ENCODE measurements at places on chromosomes 2 and 18. TPM values are rescaled to one million over a fixed set of nuclear protein-coding genes. Genes with fewer than 3 reads are reported as not detected.

Gene SLC4A3
- total RNA-seq, result 11.2 TPM

- no peaks in the 10 kb centered on the region for H3K27me3 ChIP-seq
- H3K4me3 ChIP-seq, result no peak overlapping the region
- no peak overlapping the region for H3K27ac ChIP-seq
- no peak for DNase-seq
- H3K4me1 ChIP-seq, result no peaks in the 10 kb centered on the region
- H3K36me3 ChIP-seq, result no peaks in the 10 kb centered on the region
These were observed 109.2 kb upstream of the FZD7 start for GRCh38 chr2:201924453-201924852.

DNA sequence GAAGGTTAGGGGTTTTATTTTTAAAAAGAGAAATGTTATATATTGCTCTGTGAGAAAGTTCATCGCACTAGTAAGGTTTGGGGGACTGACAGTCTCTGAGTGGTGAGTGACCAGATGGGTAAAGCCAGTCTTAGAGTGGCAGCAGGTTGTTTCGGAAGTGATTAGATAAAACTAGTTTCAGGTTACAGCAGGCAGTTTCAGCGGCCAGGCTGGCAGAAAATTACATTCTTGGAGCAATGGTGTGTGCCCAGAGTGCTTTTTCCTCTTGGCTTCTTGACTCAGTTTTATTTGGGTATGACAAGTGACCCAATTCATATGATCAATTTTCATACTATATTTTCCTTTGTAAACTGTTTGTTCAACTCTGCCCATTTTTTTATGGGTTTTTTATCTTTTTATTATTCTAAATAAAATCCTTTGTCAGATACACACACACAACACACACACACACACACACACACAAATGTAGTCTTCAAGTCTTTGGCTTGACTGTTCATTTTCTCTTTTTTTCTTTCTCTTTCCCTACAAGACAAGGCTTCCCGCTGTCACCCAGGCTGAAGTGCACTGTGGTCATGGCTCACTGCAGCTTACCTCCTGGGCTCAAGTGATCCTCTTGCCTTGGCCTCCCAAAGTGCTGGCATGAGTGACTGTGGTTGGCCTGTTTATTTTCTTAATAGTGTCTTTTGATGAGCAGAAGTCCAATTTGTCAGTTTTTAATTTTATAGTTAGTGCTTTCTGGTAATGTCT is 30.9 kb downstream of the RALBP1 start:
- H3K4me1 ChIP-seq, result no peaks in the 10 kb centered on the region
- H3K36me3 ChIP-seq, result no peaks in the 10 kb centered on the region

DNA sequence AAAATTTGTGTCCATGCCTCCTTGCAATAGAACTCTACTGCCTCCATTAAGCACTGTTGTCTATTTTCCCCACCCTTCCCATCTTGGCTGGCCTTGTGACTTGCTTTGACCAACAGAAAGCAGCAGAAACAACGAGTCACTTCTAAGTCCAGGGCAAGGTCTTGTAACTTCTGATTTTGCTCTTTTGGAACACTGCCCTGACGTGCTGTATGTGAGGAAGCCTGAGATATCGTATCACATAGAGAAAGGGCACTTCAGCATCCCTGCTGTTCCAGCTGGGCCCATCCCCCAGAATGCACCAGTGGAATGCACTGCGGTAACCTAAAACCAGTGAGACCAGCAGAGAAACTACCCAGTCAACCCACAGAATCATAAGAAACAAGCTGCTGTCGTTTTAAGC is 28.1 kb downstream of the NCKAP1 start:
- peaks cover 4% of the 10 kb centered on the region for H3K4me1 ChIP-seq
- peak; percentile 60 for DNase-seq
- H3K36me3 ChIP-seq, result no peaks in the 10 kb centered on the region
- H3K4me3 ChIP-seq, result no peak overlapping the region

Gene DLGAP1
- 2.3 TPM for total RNA-seq

GRCh38 chr2:172472446-172473033 is 45.2 kb downstream of the ITGA6 start:
- H3K36me3 ChIP-seq, result no peaks in the 10 kb centered on the region
- H3K4me3 ChIP-seq, result no peak overlapping the region
- no peak overlapping the region for H3K27ac ChIP-seq
- H3K27me3 ChIP-seq, result no peaks in the 10 kb centered on the region

DNA sequence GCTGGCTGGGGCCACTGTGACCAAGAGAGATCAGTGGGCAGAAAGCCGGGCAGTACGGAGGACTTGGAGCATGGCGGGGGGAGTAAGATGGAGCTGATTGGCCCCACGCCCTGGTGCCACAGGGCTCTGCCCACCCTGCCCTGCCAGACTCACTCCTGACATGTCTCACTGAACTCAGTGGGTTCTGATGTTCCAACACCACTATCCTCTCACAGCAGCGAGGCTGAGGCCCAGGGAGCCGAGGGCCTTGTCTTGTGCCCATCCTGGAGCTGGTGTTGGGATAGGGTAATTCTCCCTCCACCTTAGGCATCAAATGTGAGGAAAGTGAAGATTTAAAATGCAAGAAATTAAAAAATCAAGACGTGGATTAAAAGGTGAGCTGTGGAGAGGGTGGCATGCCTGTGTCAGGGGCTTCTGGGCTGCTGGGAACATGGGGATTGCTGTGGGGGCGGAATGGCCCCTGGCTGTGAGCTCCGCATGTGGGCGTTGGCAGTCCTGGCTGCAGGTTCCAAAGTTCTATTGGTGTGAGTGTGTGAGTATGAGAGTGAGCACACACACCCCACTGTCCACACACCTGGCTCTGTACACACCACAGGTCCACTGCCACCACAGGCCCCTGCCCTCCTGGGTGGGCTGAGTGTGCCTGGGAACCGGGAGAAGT is 283.5 kb upstream of the HS6ST1 start:
- no peaks in the 10 kb centered on the region for H3K4me1 ChIP-seq
- no peak for DNase-seq
- H3K27me3 ChIP-seq, result no peaks in the 10 kb centered on the region
- H3K36me3 ChIP-seq, result no peaks in the 10 kb centered on the region
- no peak overlapping the region for H3K4me3 ChIP-seq

GRCh38 chr2:118050974-118051373 is 37.1 kb upstream of the CCDC93 start:
- no peak overlapping the region for H3K4me3 ChIP-seq
- H3K27ac ChIP-seq, result no peak overlapping the region
- H3K4me1 ChIP-seq, result peaks cover 6% of the 10 kb centered on the region
- H3K36me3 ChIP-seq, result no peaks in the 10 kb centered on the region

Gene EFR3B
- 13.3 TPM for total RNA-seq

Gene UPP2
- not detected for total RNA-seq

DNA sequence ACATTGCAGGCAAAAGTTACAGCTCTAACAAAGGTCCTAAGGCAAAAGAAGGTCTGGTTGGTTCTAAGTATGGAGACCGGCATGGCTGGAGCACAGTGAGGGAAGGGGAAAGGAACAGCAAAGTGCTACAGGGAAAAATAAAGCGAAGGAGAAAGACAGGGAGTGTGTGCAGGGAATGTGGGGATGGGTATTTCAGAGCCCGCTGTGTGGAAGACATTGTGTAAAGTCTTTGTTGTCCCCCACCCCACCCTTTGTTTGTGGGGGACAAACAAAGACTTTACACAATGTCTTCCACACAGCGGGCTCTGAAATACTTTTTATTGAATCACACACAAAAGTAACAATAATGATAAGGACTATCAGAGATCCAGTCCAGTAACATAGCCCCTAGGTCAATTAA is 28.9 kb upstream of the C2orf15 start:
- no peak for DNase-seq
- no peaks in the 10 kb centered on the region for H3K4me1 ChIP-seq
- no peaks in the 10 kb centered on the region for H3K27me3 ChIP-seq

- H3K27me3 ChIP-seq, result peaks cover 3% of the 10 kb centered on the region
- no peak overlapping the region for H3K27ac ChIP-seq
- no peaks in the 10 kb centered on the region for H3K36me3 ChIP-seq
- no peak for DNase-seq
- no peaks in the 10 kb centered on the region for H3K4me1 ChIP-seq
These were observed 105.1 kb downstream of the SP3 start for GRCh38 chr2:173860082-173860481.

- no peaks in the 10 kb centered on the region for H3K27me3 ChIP-seq
- no peak overlapping the region for H3K4me3 ChIP-seq
- H3K27ac ChIP-seq, result no peak overlapping the region
- DNase-seq, result no peak
- no peaks in the 10 kb centered on the region for H3K4me1 ChIP-seq
These were observed 1133.0 kb upstream of the LRRTM1 start for GRCh38 chr2:81437456-81438000.

Gene SPATA3
- not detected for total RNA-seq

- H3K4me1 ChIP-seq, result no peaks in the 10 kb centered on the region
- DNase-seq, result no peak
- H3K27me3 ChIP-seq, result peaks cover 5% of the 10 kb centered on the region
- H3K4me3 ChIP-seq, result no peak overlapping the region
- no peak overlapping the region for H3K27ac ChIP-seq
These were observed 131.4 kb downstream of the CLIP4 start for GRCh38 chr2:29246383-29247300.

- H3K4me3 ChIP-seq, result no peak overlapping the region
- no peaks in the 10 kb centered on the region for H3K4me1 ChIP-seq
- no peaks in the 10 kb centered on the region for H3K36me3 ChIP-seq
- peak; percentile 94 for DNase-seq
These were observed 18.0 kb downstream of the LRP1B start for GRCh38 chr2:142112757-142113221.

Gene TUBA3D
- not detected for total RNA-seq

DNA sequence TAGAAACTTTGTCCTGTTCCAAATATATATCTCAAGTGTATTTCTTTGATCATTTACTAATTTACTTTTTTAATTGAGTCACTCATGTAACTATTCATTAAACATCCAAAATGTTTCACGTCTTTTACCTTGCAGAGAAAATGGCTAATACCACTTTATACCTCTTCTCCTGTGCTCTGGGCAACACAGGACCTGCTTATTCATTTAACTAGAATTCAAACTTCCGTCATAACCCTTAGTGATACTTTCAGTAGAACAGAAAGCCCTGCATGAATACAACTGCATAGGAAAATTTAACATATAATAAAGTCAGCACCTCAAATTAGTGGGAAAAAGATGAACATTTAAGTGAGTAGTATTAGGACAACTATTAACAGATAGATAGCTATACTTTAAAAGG is 205.2 kb downstream of the MREG start:
- H3K27ac ChIP-seq, result no peak overlapping the region
- no peaks in the 10 kb centered on the region for H3K27me3 ChIP-seq
- no peak overlapping the region for H3K4me3 ChIP-seq
- H3K36me3 ChIP-seq, result no peaks in the 10 kb centered on the region

- no peaks in the 10 kb centered on the region for H3K36me3 ChIP-seq
- H3K27ac ChIP-seq, result no peak overlapping the region
- H3K4me3 ChIP-seq, result no peak overlapping the region
- no peaks in the 10 kb centered on the region for H3K4me1 ChIP-seq
- peak; percentile 55 for DNase-seq
- H3K27me3 ChIP-seq, result no peaks in the 10 kb centered on the region
These were observed 768.3 kb downstream of the RNF144A start for GRCh38 chr2:7685342-7686015.

DNA sequence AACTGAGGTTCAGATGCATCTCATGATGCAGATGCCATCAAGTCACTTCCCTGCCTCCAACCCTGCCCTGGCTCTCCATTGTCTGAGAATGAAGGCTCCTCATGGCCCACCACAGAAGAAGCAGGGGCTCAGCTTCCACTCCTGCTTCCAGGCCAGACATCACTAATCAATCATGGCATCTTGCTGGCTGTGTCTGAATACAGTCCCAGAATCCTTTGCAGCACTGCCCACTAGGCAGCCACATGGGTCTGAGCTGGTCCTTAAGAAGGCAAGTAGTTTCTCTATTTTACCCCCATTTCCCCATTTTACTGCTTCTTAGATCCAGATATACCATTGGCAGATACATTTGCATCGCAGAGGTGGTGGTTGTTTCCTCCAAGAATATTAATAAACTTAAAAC is 7.3 kb downstream of the ASPRV1 start:
- peaks cover 9% of the 10 kb centered on the region for H3K27me3 ChIP-seq
- H3K27ac ChIP-seq, result no peak overlapping the region
- H3K4me1 ChIP-seq, result no peaks in the 10 kb centered on the region
- H3K4me3 ChIP-seq, result no peak overlapping the region
- DNase-seq, result no peak

DNA sequence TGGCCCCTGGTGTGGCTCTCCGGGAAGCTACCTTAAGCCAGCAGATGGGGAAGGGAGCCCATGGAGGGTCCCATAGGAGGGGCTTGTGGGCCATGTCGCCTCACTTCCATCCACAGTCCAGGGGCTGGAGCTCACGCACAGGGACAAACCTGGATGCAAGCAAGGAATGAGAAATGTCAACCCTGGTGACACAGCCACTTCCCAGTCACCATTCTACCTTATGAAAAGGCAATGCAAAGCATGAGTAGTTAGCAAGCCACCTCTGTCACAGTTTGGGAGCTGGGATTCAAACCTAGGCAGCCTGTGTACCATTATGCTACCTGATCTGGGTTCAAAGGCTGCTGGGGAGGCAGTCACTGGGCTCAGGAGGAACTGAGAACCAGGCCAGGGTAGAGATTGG is 170.0 kb upstream of the KLHL29 start:
- H3K27ac ChIP-seq, result no peak overlapping the region
- H3K4me1 ChIP-seq, result no peaks in the 10 kb centered on the region
- no peaks in the 10 kb centered on the region for H3K36me3 ChIP-seq
- H3K27me3 ChIP-seq, result no peaks in the 10 kb centered on the region
- H3K4me3 ChIP-seq, result no peak overlapping the region
- DNase-seq, result no peak

Gene IL18R1
- 2.4 TPM for total RNA-seq

DNA sequence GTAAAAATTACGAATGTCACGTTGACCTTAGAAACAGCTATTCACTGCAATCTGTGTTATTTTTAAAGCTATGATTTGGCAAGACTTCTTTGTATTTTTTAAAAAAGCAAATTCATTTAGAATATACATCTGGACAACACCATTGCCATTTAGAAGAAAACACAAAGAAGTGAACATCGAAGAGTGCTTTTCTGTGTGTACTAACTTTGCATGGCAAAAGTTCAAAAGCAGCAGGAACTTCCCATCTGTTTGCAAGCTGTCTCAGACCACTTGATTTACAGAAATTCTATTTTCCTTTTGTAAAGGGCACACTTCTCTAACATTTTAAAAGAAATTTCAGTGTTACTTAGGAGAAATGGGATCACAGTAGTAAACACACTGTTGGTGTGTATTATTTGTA is 145.9 kb downstream of the CALCRL start:
- H3K4me1 ChIP-seq, result no peaks in the 10 kb centered on the region
- H3K4me3 ChIP-seq, result no peak overlapping the region
- H3K36me3 ChIP-seq, result no peaks in the 10 kb centered on the region

Gene AGXT
- total RNA-seq, result not detected

Gene SP140
- 14.1 TPM for total RNA-seq

GRCh38 chr2:238797537-238797936 is 50.3 kb upstream of the TWIST2 start:
- peaks cover 8% of the 10 kb centered on the region for H3K27me3 ChIP-seq
- no peaks in the 10 kb centered on the region for H3K4me1 ChIP-seq
- no peak for DNase-seq
- H3K36me3 ChIP-seq, result no peaks in the 10 kb centered on the region
- H3K4me3 ChIP-seq, result no peak overlapping the region
